ENCODE measurements at places on chromosomes 3 and 15.

DNA sequence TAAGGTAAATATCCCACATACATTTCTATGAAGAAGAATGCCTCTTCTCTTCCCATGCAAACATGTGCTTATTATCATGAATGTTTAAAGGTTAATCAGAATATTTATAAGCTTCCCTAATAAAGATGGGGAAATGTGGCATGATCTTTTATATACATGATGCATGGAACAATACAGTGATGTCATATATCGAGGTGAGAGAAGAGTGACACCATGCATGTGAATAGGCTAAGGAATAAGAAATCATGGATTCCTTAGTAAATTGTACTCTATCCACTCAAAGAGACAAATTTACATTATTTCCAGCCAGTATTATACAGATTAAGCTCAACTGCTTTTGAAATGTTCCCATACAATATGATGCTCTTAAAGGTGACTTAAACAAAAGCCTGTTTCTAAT lies 1035.3 kb downstream of the ROBO1 start:
- DNase-seq = no peak

GRCh38 chr3:144466114-144466513 lies 494.5 kb downstream of the DIPK2A start:
- DNase-seq = no peak

DNA sequence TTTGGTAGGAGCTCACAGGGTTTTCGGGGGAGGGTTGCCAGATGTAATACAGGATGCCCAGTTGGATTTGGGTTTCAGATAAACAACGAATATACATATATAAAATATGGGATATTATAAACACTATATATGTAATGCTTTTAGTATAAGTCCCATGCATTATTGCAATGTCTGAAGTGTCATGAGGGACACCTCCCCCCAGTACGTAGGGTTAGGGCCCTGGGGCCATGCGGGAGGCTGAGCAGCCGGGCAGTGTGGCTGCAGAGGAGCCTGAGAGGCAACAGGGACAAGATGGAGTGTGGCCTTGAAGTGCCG lies 148.9 kb downstream of the SMAD6 start:
- no peak for DNase-seq

GRCh38 chr3:149321640-149322039 lies 11.8 kb downstream of the TM4SF18 start:
- no peak for DNase-seq

- DNase-seq = no peak
These were observed 7.3 kb downstream of the ARL6IP5 start for GRCh38 chr3:69092030-69092516.

DNA sequence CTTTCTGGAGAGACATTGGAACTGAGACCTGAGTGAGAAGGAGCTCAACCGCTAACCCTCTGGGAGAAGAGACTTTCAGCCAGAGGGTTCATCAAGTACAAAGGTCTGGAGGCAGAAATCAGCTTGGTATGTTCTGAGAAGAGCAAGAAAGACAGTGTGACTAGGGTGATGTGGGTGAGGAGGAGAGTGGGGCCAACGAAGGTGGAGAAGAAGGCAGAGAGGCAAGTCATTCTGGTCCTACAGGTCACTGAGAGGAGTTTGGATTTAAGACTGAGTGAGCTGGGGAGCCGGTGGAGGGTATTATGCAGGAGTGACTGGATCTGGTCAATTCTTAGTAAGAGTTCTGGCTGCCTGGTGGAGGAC lies 12.2 kb downstream of the XIRP1 start:
- DNase-seq = no peak

GRCh38 chr3:61912158-61912557 lies 350.8 kb downstream of the PTPRG start:
- no peak for DNase-seq

GRCh38 chr3:105162448-105162847 lies 204.3 kb upstream of the ALCAM start:
- no peak for DNase-seq

DNA sequence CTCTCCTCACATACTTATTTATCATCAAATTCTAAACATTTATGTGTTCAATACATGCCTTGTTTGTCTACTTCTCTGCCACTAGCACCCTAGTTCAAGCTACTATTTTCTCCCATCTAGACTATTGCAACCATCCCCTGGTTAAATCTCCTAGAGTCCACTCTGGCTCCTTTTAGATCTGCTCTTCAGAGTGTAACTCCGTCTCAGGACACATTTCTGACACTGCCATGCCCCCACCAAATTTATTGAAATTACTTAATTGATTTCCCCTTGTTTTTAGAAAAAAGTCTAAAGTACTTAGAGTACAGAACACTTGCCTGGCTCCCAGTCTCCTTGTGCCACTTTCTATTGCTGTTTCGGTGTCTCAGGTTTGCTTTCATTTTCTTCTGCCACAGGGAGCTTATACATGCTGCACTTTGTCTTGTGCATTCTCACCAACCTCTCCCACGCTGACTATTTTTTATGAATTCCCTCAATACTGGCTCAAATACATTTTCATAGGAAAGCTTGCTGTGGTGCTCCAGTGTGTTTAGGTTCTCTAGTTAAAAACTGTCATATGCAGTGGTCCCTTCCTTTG lies 792.3 kb downstream of the DIPK2A start:
- DNase-seq = no peak

- DNase-seq = peak; percentile 71
These were observed 12.6 kb upstream of the LMAN1L start for GRCh38 chr15:74799856-74800558.

GRCh38 chr15:51844747-51845426 lies 15.4 kb downstream of the TMOD3 start:
- no peak for DNase-seq

DNA sequence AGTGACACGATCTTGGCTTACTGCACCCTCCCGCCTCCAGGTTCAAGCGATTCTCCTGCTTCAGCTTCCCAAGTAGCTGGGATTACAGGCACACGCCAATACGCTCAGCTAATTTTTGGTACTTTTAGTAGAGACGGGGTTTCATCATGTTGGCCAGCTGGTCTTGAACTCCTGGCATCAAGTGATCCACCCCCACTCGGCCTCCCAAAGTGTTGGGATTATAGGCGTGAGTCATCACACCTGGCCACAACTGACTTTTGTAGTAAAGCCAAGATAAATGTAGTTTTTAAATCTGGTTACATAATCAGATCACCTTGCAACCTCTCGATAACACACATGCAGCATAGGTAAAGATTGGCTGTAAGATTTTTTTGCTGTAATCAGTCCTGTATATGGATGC lies 657.5 kb upstream of the DPPA4 start:
- no peak for DNase-seq

GRCh38 chr15:56184516-56184915 lies 59.2 kb downstream of the RFX7 start:
- no peak for DNase-seq

DNA sequence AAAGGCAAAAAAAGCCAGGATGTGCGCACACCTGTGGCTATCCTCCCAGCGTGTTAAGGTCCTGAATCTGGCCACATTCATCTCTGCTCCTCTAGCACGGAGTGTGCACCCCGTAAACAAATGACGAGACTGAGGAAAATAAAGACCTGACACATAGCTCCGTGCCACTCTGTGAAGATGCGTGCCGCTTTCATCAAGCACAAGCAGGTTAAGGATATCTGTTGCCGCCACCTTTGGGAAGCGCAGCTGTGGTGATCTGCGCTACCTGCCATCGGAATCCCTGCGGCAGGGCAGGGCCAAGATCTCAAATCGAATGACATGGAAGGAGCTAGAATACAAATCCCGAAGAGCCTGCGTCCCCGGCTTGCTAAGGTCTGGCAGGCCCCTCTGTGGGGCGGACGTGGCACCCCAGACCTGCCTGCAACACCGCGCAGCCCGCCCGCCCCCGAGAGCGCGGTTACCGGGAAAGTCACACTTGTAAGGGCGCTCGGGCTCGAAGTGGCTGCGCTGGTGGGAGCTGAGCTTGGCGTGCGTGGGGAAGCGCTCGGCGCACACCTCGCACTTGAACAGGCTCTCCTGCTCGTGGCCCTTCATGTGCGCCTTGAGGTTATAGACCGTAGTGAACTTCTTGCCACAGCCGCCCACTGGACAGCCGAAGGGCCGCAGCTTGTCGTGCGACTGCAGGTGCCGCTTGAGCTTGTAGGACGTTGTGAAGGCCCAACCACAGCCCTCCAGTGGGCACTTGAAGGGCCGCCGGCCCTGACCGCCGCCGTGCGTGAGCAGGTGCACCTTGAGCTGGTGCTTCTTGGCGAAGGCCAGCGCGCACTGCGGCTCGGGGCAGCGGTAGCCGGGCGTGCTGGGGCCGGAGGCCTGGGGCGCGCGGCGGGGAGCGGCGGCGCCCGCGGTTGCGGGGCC lies 936 bp downstream of the ZXDC start:
- DNase-seq = peak; percentile 11

DNA sequence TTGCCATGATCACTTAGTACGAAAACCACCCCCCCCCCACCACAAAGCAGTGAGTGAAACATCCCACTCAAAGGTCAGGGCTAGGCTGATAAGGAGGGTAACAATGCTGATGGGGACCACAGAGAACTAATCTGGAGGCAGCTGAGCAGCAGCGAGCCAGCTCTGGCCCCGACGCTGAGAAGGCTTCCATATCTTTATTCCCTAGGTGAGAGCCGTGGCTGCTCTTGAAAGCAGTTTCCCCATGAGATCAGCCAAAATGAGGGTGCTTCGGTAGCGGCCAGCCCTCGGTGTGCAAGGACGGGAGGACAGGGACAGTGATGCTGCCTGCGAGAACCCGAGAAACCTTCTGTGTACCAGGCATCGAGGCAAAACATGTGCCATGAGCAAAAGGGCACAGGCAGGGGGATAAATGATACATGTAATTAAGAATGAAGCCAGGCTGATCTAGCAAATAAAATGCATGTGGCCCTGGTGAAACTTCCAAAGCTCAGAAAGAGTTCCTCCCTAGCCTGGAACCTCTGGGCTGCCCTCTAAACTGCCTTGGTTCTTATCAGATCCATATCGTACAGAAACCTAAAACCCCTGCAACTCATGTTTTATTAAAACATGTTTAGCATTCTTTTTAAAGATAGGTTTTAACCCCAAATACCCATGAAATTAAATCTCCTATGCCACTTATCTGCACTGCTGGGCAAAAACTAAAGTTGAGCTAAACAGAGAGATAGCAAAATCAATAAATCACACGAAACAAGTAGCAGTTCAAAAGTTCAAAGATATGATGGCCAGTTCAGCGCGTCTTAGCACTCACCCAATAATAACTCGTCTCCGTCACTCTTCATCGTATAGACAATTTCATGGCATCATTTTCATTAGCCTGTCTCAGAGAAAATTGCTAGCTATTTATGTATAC lies 337.3 kb downstream of the FOXP1 start:
- no peak for DNase-seq

DNA sequence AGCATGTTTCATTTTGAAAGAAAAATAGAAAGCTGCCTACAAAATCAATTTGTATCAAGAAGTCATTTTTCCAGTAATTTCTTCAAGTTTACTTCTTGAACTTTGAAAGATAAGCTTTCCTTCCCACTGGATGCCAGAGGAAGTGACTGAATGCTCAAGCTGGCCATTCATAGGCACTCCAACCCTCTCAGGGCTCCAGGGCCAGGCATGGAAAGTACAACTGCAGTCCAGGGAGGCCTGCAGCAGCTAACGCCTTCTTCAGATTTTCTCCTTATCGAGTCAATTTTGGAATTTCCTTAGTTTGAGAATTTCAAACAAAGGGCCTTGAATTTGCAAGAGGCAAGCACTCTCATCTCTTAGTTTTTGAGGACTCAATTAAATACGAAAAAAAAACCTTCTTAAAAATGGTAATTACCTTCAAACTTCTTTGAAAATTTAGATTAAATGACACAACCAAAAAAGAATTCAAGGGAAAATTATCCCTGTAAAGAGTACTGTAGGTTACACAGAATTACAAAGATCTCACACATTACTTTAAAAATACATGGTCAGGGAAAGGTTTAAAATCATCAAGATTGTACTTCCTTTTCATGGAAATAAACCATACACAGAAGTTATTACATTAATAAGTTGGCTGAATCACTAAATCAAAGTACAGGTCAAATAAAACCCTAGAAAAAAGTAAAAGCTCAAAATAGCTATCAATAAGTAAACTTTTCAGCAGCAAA lies 2.5 kb downstream of the UBP1 start:
- no peak for DNase-seq

DNA sequence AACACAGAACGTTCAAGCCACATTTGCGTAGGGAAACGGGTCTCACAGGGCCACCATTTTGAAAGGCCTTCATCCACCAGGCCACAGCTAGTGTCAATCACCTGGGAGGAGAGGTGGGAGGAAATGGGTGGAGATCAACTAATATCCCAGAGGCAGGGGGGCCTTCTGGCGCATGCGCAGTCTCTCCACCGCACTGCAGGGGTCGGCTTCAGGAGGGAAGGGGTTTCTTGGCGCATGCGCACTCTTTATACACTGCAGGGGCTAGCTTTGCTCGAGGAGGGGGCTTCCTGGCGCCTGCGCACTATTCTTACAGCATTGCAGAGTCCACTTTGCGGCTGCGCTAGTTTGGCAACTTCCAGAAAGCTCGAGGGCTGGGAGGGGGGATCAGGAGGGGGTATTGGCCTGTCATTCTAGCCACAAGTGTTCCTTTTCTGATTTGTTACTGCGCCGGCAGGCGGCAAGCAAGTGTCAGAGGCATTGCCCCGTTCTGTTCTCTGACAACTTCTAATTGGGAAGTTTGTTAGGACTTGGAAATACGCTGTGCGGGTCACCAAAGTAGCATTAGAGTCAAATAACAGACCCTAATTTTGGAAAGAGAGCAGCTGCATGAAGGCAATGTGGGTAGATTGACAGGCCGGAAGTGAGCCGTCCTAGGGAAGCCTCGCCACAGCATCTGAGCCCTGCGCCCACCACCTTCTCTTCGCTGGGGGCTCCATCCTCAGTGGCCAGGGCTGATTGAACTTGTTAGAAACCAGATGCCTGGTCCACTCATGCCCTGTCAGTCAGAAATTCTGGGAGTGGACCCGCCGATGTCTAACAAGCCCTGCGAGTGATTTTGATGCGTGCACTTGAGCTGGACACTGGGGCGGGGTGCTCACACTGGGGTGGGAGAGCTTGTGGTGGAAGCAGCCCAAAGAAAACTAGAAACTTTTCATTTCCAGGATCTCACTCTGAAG lies 173.5 kb upstream of the NDN start:
- DNase-seq = no peak

- DNase-seq = no peak
These were observed 247.9 kb upstream of the ONECUT1 start for GRCh38 chr15:53037904-53038654.

DNA sequence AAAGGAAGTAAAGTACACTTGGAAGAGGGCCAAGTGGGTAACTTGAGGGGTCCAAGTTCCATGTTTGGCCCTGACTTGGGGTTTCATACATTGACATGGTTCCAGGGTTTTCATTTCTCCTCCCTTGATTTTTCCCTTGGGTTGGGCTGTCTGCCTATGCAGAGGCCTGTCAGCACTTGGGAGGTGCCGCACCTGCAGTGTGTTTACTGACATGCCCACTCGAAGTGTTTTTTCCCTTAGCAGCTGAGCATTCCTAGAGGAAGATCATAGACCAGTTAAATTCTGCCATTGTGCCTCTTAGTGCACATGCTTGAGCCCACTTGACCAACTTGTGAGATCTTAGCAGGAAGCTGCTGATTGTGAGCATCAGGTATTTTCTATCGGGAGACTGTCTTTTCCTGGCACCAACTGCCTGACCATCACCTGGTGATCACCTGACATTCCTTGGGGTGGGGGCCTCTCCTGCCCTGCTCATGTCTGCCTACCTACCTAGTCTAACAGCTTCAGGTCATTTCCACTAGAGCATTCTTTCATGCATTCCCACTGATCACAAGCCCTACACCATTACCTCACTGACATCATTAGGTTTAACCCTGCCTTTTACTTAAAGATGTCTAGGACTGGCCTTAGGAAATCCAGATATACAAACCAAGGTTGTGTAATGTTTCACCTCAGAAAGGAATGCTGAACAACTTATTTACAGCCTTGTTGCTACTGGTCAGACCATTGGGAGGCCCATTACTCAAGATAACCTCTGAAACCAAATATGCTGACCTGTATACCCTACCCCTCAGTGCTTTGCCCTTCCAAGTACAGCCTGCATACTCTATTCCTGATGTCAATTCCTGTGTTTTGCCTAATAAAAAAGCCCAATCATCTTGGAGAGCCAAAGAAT lies 68.3 kb downstream of the CD47 start:
- DNase-seq = no peak

Measured in stimulated activated CD8-positive, alpha-beta memory T cell treated with anti-CD3 and anti-CD28 coated beads, Interleukin-15, amount 100 ng/mL, for 4 hours (primary cell).